Glomerular endothelial cell (primary cell): ENCODE measurements at places on chromosomes 4 and X. TPM values are rescaled to one million over a fixed set of nuclear protein-coding genes. Genes with fewer than 3 reads are reported as not detected.

DNA sequence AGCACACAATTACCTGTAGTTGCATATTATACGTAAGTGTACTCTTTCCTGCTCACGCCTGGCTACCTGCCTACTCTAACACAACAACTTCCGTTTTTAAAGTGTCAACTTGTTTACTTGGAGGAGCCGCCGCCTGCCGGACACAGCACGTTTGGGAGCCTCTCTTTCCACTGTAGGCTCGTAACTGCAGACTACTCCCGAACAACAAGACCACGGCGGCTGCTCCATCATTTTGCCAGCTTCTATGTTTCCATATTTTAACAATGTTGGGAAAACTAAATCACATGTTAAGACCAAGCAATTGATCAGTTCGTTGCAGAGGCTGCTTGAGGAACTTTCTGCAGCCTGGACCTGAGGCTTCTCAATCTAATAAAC is 841 bp downstream of the MTNR1A start:
- DNase-seq: no peak

- no peak for DNase-seq
Measured at GRCh38 chr4:82998898-82999297, 11.7 kb downstream of the LIN54 start.

- DNase-seq: no peak
Measured at GRCh38 chr4:174580597-174580996, 58.3 kb upstream of the HPGD start.

DNA sequence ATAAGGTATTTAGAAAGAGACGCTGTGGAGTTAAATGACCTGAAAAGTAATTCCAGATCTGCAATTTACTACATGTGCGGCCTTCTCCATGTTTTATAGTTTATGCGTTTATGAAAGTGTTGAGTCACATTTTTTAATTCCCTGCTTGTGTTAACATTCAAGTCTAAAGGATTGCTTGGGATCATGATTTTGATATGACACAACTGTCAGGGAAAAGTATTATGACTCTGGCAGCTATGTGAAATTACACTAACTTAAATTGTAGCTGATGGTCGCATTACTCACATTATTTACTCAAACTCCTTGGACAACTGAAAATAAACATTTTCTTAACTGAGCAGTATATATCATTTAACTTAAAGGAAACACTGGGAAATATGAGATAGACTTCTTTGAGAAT is 14.3 kb upstream of the GABRB1 start:
- no peak for DNase-seq

DNA sequence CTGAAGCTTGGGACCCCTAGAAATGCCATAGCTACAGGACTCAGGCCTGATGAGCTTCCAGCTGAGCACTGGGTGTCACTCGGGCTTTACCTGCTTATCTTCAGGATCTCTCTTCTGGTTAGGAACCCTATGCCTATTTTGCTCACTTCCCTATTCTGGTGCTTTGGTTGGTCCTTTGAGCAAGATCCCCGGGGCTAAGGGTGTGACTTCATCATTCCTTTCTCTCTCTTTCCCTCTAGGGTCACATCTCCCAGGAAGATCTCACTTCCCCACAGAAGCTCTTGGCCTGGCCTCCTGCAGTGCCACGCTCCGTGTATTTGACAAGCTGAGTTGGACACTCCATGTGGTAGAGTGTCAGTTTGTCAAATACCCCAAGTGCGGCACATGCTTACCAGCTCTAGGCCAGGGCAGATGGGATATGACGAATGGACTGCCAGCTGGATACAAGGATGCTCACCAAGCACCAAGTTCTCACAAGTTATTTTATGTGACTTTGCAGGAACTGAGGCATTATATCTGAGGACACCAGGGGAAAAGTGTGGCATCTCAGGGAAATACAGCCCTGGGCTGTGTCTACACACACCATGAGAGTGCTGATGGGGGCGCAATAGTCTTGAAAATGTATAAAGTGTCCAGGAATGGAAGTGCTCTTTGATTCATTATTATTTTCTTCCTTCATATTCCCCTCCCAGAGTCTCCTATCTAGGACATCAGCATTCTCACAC is 21.1 kb downstream of the VSIG4 start:
- DNase-seq: no peak

GRCh38 chr4:1556541-1557220 is 127.4 kb downstream of the FAM53A start:
- DNase-seq: no peak

DNA sequence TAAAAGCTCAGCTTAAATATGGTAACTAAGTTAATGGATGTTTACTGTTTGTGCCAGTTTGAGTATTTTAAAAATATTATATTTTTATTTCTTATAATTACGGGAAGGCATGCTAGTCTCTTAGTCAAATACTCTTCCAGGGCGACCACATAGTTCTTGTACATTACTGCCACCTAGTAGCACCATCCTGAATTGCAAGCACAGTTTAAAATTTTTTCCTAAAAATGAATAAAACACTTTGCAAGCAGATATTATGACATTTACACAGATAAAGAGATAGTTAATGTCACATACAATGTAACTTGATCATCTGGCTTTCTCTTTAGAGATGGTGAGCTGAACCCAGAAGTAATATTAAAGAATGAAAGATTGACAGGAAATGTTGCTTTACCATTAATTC is 11.5 kb downstream of the NDP start:
- DNase-seq: no peak

GRCh38 chr4:146647615-146648460 is 9.1 kb downstream of the POU4F2 start:
- DNase-seq: no peak

GRCh38 chr4:133584714-133585113 is 435.6 kb downstream of the PCDH10 start:
- no peak for DNase-seq

DNA sequence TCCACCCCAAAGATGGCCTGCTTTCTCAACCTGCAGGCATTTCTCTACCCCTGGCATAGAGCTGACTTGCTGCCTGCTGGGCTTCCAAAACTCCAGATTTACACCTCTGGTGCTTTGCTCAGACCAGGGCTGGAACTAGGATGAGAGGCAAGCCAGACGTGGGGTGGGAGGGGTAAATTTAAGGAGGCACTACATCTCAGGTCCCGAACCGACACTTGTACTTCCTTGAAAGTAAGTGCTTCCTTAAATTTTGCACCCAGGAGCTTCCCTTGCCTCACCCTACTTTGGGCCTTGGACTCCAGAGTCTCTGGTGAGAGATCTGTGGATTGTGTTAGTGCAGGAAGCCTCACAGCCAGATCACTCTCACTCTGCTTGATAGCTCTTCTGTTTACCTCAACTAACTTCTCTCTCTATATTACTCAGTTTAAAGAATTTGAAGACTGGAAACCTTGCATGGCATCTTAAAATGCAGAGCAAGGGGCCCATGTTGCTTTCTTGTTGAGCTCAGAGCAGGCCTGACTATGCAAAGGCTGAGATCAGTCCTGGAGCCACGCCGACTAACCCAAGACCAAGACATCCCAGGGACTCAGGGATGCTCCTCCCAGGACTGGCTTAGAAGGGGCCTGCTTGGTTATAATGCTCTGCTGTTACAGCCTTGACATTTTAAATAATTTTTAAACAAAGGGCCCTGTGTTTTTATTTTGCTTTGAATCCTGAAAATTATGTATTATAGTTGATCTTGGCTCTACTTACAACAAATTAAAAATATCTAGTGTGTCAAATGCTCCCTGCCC is 145.0 kb upstream of the LEF1 start:
- no peak for DNase-seq

- DNase-seq: no peak
Measured at GRCh38 chr4:183399616-183400015, 44.8 kb upstream of the CDKN2AIP start.

DNA sequence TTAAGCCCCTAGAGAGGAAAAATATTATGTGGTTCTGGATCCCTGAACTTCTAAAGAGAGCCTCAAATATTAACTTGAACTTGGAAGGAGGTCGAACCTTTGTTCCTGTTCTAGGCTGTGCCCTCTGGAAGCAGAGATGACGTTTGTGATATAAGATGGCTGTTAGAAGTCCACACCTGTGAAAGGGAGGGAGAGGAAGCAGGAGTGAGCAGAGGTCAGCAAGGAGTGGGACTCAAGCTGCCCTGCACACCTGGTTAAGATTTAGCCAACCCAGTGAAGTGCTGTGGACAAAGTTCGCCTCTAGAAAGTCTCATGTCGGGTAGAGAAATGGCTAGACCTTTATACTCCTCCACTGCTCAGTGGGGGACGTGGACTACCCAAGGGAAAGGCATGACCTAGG is 566.2 kb downstream of the MID1IP1 start:
- no peak for DNase-seq

GRCh38 chrX:9462456-9462855 is 2.4 kb upstream of the TBL1X start:
- no peak for DNase-seq

DNA sequence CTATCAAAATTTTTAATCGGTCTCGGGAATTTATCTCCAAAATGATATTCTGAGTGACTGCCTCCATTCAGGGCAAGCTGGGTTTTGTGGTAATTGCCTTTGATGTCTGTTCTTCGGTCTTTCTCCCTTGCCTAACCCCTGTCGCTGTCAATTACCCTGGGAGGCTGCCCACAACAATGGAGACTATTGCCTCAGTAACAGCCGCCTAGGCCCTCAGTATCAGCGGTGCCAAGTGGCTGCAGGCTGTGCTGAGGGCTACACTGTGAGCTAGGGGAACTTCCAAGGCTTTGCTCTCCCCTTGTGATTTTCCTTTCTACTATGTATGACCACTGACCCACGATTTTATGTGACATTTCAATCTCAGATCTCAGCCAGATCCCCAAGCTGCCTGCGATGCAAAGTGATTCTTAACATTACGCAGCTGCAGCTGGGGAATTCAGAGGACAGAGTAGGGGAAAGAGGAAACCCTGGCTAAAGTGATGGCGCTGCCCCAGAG is 36.3 kb upstream of the REST start:
- DNase-seq: no peak

- DNase-seq: no peak
Measured at GRCh38 chrX:73765776-73766430, 202.9 kb downstream of the CHIC1 start.

- DNase-seq: no peak
Measured at GRCh38 chrX:153824348-153824747, 6.0 kb downstream of the PDZD4 start.

GRCh38 chrX:9231491-9231890 is 197.6 kb upstream of the FAM9B start:
- DNase-seq: no peak

DNA sequence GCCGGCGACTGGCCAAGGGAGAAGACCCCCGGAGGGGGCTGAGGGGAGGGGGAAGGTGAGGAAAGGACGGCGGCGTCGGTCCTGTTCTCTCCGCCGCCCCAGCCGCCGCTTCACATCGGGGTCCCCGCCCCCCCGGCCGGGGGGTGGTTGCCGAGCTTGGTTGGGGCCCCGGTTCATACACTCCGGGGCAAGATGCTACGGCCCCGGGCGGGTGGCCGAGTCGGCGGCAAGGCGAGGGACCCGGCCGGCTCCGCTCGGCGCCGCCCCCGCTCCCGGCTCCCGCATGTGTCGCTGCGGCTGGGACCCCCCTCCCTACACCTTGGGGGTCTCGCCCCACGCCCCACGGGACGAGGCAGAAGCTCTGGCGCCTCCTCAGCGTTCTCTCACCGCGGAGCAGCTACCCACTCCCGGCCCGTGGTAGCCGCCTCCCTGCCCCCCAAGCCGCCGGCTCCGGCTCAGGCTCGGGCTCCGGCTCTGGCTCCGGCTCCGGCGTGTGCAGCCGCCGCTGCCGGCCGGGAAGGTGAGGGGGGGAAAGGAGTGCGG is 461 bp downstream of the FBXW7 start:
- no peak for DNase-seq

DNA sequence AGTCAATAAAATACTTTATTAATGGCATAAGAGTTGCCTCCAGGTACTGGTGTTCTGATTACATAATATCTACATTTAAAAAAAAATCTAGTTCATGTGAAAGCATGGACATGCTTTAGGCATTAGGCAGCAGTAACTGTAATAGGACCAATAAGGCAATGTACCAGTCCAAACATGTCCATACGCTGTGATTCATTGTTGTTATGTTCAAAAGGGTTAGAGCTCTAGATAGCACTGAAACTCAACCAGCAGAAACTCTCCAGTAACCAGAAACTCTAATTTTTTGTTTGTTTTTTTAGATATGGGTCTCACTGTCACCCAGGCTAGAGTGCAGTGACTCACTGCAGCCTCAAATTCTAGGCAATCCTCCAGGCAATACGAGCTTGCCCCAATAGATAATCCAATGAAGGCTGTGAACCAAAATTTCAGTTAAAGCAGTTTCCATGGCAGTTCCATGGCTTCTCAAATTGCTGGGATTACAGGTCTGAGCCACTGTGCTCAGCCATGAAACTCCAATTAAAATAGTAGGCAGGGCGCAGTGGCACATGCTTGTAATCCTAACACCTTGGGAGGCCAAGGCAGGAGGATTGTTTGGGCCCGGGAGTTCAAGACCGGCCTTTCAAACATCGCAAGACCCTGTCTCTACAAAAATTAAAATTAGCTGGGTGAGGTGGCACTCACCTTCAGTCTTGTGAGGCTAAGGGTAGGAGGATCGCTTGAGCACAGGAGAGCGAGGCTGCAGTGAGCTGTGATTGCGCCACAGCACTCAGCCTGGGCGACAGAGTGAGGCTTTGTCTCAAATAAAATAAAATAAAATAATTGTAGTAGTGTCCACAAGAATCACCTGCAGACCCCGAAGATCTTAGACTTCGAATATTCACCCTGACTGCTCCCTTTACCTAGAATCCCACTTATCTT is 36.3 kb downstream of the MGARP start:
- DNase-seq: no peak

DNA sequence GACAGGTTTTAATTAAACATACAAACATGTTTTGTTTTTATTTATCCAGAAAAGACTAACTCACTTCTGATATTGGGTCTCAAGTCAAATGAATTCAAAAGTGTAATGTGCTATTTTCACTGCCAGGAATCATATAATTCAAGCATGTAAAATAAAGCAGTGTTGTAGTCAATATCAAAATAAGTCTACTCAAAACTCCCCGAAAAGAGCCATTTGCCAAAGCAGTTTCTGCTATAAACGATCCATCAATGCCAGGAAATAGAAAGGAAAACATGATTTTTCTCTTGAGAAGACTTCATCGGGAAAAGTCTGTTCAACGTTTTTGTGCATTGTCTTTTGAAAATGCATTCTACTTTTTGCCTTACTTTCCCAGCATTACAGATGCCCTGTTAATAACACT is 633.3 kb downstream of the FAT4 start:
- no peak for DNase-seq

The NLGN4X gene
- total RNA-seq: 2.2 and 2.9 TPM in 2 replicates

The GLRA3 gene
- total RNA-seq: not detected in 2 replicates

The TLR10 gene
- not detected in 2 replicates for total RNA-seq

The ATP1B4 gene
- not detected in 2 replicates for total RNA-seq

The CXCR3 gene
- not detected in 2 replicates for total RNA-seq

The CT47A1 gene
- not detected in 2 replicates for total RNA-seq

The FRYL gene
- total RNA-seq: 51.8 and 72.9 TPM in 2 replicates

The GPRASP3 gene
- 3.3 and 3.6 TPM in 2 replicates for total RNA-seq

The ARX gene
- not detected in 2 replicates for total RNA-seq

The CLNK gene
- under 0.01 TPM in 1 of 2 replicates, not detected in the other for total RNA-seq

The DCHS2 gene
- total RNA-seq: not detected in 2 replicates

The SMIM10L2A gene
- 1.3 and 1.5 TPM in 2 replicates for total RNA-seq

The COL4A5 gene
- total RNA-seq: 40.1 and 84.2 TPM in 2 replicates

The KIAA1210 gene
- total RNA-seq: not detected in 2 replicates

The NSUN7 gene
- 0.88 and 1.6 TPM in 2 replicates for total RNA-seq
